ENCODE measurements at places on chromosomes 13 and 19. TPM values are rescaled to one million over a fixed set of nuclear protein-coding genes. Genes with fewer than 3 reads are reported as not detected.

- no peak for DNase-seq
Measured at GRCh38 chr19:40737102-40737644, 13.1 kb downstream of the ACTMAP start.

DNA sequence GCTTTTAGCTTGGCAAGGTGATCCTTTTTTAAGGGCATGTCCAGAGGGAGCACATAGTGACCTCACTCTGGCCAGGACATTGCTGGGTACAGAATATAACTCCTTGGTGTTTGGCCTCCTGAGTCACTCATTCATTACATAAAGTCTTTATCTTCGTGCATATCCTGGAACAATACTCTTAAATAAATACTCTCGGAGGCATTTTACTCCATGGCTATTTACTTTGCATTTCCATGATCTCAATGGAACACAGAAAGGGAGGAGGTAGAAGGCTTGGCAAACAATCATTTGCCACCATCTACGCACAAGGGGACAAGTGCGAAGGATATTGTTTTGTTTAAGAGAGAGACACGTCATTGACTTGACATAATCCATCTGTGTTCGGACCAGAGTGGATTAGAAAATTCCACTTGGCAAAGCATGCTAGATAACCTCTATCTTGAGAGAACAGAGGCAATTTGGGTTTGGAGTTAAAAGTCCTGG lies 210.0 kb downstream of the IRS2 start:
- no peak for DNase-seq

- no peak for DNase-seq
Measured at GRCh38 chr13:102587916-102588315, 8.9 kb upstream of the TPP2 start.

DNA sequence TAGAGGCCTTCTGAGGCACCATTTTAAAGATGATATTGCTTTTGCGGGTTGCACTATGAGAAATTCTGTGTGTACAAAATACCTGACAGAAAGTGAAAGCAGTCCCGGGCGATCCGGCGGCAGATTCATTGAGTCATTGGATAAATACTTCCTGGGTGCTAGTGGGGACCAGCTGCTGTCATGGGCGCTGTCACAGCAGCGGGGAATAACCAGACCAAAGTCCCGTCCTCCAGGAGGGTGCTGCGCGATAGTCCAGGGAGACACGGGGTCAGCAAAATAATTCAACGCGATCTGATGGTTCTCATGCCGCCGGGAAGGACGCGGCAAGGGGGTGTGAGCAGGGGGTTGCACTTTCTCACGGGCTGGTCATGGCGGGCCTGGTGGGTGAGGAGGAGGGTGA lies 13.5 kb downstream of the ZFR2 start:
- DNase-seq, result no peak

DNA sequence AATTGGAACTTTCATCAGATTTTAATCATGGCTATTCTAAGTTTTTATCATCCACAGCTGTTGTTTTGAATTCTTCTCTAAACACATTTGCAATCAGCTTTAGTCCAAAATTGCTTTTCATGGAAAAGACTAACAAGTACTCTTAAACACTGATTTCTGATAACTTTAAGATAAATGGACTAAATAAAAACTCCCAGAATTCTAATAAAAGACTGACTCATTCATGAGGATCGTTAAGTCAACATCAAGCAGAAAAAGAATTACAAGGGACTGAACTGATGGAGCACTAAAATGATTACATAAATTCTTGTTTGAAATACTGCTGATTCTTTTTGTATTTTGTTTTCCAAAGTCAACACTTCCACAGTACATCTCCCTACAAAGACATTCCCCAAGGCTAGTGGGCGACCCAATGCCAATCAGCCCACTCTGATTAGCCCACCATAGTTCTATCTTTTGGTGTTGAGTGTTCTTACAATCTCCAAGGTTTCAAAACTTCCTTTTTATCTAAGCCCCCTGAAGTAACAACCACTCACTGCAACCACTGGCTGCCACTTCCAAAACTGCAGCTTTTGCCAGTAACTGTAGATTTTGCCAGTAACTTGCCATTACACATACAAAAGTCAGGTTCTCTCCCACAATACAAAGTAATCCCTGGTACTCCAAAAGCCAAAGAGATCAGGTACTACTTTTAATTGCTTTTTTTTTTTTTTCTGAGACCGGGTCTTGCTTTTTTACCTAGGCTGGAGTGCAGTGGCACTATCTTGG lies 14.0 kb upstream of the NAA16 start:
- no peak for DNase-seq

GRCh38 chr19:5536337-5536894 lies 31.3 kb downstream of the TINCR start:
- peak; percentile 26 for DNase-seq

DNA sequence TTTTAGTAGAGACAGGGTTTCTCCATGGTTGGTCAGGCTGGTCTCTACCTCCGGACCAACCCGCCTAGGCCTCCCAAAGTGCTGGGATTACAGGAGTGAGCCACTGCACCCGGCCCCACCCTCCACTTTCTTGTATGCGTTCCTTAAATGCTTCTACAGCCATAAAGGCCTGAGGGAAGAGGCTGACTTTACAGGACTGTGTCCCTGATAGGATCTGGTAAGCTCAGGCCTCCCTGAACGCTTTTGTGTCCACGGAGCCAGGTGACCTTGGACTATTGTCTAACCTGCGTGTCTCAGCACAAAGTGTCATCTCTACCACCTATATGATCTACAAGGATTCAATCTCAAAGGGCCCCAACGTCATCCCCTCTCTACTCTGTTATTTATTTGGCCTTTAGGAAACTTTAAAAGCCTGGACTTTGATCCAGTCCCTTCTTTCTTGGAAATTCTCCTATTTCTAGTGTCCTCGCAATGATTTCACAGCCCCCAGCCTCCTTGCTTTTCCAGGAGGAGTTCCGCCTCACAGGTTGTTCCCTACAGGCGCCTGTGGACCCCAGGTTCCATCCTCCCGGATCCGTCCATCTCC lies 701 bp downstream of the ZNF552 start:
- no peak for DNase-seq

DNA sequence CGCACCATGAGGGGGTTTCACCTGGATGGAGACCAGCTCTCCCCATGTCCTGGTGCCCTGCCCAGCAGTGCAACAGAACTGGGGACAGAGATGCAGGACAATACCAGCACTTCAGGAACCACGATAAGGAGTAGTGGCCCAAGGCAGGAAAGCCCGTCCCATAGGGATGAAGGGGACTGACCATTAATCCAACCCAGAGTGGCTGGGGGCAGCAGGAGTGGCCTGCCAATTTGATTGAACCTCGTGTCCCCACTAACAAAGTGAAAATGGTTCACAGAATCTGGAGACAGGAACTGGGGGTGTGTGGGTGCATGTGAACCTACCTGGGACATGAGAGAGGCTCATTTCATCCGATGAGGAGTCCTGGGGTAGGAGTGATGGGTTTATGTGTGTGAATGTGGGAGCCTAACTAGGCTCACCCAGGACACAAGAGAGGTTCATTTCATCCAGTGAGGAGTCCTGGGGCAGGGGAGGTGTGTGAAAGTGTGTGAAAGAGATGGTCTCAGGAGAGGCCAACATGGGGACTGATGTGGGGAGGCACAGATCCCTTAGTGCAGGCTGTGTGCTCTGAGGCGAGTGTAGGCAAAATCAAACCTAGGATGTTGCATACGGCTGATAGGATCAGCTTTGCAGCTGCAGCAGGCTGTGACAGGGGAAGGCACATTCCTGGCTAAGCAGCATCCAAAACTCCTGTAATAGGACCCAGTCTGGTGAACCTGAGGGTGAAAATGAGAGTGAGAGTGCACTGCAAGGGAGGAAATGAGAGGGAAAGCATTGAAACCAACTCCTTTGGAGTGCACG lies 98.2 kb downstream of the ZNF429 start:
- DNase-seq, result no peak

GRCh38 chr13:25455146-25455545 lies 83.4 kb downstream of the ATP8A2 start:
- no peak for DNase-seq

DNA sequence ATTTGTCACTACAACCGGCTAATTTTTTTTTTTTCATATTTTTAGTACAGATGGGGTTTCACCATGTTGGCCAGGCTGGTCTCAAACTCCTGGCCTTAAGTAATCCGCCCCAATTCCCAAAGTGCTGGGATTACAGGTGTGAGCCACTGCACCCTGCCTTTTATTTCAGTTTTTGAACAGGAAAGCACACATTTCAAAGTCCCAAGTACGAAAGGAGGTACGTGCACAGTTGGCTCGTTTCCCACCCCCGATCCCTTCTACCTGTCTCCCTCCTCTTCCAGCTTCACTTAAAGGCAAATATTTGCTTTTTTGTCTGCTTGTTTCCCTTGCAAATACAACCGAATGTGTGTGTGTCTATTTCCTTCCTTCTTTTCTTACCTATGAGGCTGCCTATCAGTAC lies 30.5 kb downstream of the ZIC5 start:
- no peak for DNase-seq

GRCh38 chr19:5205937-5206750 lies 134.5 kb downstream of the PTPRS start:
- DNase-seq, result no peak

DNA sequence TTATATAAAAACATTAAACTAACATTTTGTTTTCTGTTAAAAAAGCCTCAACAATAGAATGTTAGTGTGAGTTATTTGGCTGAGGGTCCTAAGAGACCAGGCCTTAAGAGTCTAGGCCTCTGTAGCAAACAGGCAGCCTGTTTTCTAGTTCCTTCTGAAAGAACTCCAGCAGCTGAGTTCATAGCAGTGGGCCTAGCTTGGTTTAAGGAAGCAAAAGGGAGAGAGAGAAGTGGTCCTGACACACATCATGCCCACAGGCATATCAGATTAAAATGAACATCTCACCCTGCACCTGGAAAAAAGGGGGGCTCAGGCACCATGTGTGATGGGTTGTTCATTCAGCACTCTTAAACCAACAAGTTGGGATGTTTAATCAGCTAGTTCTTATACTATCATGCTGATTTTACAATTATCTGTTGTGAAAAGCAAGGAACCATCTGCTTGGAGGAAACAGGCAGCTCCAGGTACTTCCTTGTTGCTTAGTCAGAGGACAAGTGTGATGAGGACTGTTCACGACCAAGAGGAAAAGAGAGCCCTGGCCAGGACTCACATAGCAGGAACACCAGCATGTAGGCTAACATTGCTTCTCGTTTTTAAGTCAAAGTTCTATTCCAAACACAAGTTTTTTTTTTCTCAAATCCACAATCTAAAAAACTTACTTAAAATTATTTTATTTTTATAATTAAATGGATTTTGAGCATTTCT lies 81.3 kb upstream of the FRY start:
- DNase-seq, result no peak

GRCh38 chr13:44171156-44171555 lies 202.5 kb upstream of the SERP2 start:
- no peak for DNase-seq

DNA sequence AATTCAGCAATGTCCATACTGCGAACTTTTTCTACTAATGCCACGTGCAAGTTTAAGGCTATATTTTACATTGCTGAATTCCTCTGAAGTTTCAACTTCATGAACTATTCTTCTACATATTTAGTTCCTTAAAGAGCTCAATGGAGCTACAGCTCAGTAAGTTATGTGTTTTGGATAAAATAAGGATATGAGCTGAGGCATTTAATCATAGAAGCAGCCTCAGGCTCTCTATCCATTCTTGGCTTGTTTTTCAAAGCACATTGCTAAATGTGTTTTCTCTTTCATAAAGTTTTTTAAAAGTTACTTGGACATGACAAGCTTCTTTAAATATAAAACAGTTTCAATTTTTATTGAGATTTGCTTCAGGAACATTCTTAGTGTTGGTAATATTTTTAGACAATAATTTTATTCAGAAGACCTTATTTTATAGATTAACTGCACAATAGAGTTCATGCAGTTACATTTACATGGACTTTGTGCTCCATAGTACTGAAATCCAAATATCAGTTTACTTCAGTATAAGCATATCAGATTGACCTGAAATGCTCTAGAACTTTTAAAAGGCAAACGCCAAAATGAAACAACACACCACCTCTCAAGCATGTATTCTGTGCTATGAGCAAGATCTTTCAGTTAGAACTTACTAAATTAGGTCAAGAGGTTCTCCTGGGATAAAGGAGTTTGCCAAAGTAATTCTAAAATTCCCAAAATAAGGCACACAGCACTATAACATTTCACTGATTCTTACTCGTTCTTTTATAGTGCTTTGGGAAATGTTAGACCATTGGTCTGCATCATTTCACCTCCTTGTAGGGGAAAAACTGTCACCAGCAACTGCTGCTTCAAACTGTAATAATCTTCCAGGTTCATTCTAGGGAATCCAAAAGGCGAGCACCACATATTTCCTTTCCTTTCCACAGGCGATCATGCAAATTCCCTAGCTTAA lies 275.5 kb downstream of the ENOX1 start:
- DNase-seq, result no peak

DNA sequence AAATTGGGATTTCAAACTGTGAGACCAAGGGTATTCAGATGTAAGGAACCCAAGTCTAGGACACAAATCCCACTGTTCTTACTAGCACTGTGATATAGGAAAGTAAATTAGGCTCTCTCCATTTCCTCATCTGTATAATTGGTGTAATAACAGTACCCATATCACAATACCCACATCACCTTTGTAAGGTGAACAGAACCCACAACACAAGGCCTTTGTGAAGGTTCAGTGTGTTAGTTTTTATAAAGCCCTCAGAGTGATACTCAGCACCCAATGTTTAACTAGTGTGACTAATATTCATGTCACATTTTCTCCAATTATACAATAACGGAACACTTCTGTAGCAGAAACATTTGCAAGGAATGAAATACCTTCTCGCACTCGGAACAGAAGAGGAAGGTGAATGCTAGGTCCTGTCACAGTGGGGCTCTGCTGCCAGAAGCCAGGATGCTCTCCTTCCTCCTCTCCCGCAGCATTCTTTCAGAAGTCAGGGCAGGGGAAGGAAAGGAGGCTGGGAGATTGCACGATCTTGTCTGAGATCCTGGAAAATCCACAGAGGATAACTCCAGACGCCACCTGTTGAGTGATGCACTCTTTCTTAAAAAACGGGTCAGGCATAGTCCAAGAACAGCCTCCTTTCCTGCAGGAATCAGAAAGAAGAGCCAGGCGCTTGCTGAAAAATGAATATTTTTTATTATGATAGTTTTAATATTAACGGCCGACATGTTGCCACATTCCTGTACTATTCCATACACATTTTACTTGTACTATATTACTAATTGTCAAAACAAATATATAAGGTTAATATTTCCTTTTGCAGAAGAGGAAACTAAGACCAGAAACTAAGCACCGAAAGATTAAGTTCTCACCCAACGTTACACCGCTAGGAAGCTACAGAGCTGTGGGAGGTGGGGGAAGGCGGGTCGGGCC lies 762 bp downstream of the ZNF45 start:
- no peak for DNase-seq

GRCh38 chr13:45763419-45763818 lies 61.3 kb downstream of the CBY2 start:
- no peak for DNase-seq

GRCh38 chr19:37933937-37934358 lies 26.9 kb downstream of the SIPA1L3 start:
- no peak for DNase-seq

GRCh38 chr13:76024151-76024550 lies 388.0 kb downstream of the LMO7 start:
- DNase-seq, result no peak

Gene RYR1
- total RNA-seq, result 0.57 TPM

Gene ZNF575
- total RNA-seq, result 2.8 TPM

Gene MARK4
- 47.7 TPM for total RNA-seq

Gene ATP1A3
- total RNA-seq, result not detected

Gene OLFM2
- 3.9 TPM for total RNA-seq

Gene SAFB2
- 51.3 TPM for total RNA-seq

Gene WDR62
- total RNA-seq, result 1.0 TPM

Gene CYP2B6
- 0.15 TPM for total RNA-seq

Gene ARL11
- 0.23 TPM for total RNA-seq

Gene SH2D3A
- total RNA-seq, result 1.7 TPM

Gene TUBA3C
- total RNA-seq, result not detected

Gene SULT2A1
- not detected for total RNA-seq

Gene OR7A5
- 0.12 TPM for total RNA-seq

Gene ISOC2
- total RNA-seq, result 31.7 TPM
